ENCODE measurements at places on chromosomes 4 and X.

GRCh38 chr4:151940926-151941617 is 180.3 kb upstream of the GATB start:
- no peak for DNase-seq

- DNase-seq = no peak
These were observed 9.1 kb downstream of the SLIT2 start for GRCh38 chr4:20260821-20261220.

GRCh38 chr4:116275006-116275405 is 810.4 kb downstream of the TRAM1L1 start:
- DNase-seq = no peak

- DNase-seq = no peak
These were observed 17.1 kb upstream of the HERC3 start for GRCh38 chr4:88575186-88575585.

DNA sequence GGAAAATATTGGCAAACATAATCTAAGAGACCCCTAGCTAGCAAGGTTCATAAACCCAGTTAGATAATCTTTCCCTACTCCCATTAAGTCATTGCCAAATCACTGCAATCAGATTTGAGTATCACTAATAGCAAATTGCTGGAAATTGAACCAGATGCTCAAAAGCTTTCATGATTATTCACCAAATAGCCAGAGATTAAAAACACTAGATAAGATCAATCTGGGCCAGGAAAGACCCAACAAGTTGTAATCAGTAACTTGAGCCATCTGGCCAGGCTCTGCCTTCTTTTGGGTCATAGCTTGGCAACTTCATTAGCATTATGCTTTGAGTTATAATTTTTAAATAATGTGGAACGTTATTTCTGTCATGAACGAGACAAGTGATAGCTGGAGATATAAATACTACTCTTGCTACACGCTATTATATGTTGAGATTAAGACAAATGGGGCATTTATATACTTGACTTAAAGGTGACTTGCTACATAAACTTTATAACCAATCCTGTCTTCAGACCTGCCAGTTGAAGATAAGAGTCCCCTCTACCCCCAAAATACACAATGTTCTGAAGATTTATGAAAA is 196.6 kb upstream of the EDNRA start:
- no peak for DNase-seq

DNA sequence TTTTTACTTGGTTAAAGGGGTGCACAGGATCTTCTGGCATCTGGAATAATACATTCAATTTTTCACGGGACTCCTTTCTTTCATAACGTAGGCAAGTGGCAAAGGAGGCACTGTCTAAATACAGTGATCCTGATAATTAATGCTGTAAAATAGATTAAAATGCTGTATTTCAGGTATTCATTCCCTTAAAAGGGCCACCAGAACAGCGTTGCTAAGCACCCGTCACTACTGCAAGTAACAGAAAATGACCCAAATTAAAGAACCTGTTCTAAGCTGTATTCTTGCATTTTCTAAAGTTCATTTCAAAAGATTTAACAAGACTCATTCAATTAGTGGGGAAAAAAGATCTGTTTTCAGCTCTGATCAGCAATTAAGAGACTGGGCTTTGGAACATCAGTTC is 208.2 kb downstream of the TENM3 start:
- DNase-seq = no peak

DNA sequence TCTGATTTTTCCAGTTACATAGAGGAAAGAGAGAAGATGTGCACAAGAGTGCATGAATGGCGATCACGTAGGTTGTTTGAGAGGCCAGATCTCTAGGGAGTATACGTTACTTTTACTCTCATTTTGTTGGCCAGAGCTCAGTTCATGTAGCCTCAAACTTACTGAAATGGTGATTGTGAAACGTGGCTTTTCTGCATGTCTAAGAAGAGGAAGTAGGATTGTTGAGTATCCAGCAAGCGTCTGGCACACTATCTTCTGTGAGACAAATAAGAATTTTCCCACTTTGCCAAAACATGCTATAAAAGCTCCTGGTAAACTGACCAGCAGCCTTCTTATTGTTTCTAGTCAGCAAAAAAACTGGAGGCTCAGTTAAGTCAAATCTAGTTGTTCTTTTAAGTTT is 264.5 kb upstream of the EMCN start:
- DNase-seq = no peak

GRCh38 chr4:7823416-7823824 is 116.2 kb downstream of the AFAP1 start:
- no peak for DNase-seq

DNA sequence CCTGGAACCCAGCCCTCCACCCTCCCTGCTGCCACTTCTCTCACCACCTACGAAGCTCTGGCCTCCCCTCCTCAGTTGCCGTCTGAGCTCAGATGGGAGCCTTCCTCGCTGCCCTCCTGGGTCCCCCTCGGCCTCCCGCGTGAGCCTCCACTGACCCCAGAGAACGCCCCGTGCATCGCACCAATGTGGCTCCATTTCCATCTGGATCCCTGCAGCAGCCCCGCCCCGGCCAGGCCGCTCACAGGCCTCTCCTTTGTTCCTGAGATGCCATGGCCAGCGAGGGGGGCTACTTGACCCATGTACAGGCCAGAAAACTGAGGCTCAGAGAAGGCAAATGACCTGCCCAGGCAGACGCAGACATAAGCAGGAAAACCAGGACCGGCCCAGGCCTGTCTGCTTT is 242.4 kb upstream of the PSAPL1 start:
- DNase-seq = no peak

DNA sequence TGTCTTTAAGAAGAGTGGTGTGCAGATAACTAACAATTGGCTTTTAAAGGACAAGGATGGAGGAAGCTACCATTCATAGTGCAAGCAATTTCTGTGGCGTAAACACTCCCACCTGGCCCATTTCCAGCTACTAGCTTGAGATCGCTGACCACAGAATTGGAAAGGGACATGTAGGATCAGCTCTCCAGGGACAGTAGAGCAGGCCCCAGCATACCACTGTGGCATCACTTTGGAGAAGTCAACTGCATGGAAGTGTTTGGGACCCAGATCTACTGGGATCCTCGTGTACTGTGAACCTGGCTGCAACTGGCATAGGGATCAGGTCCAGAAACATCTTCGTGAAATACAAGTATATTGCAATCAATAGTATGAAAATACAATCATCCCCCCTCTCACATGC is 515.0 kb downstream of the INPP4B start:
- peak; percentile 12 for DNase-seq

DNA sequence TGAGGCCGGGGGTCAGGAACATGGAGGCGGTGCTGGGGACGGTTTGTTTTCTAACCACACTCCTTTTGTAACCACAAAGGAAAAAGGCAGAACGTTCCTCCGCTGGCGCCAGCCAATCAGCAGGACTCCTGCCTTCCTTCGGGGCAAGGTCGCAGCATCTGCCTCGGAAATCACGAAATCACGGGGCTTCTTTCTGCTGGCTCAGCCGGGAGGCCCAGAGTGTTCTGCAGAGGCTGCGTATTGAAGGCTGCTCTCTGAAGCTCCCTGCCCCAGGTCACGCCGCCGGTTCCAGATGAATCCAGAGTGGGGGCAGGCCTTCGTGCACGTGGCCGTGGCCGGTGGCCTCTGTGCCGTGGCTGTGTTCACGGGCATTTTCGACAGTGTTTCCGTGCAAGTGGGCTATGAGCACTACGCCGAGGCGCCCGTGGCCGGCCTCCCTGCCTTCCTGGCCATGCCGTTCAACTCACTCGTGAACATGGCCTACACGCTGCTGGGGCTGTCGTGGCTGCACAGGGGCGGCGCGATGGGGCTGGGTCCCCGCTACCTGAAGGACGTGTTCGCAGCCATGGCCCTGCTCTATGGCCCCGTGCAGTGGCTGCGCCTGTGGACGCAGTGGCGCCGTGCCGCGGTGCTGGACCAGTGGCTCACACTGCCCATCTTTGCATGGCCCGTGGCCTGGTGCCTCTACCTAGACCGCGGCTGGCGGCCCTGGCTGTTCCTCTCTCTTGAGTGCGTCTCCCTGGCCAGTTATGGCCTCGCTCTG is 9.4 kb downstream of the TMEM187 start:
- DNase-seq = no peak

GRCh38 chr4:20418861-20419451 is 167.3 kb downstream of the SLIT2 start:
- DNase-seq = peak; percentile 11

GRCh38 chr4:180564026-180564425 is 1679.2 kb upstream of the TENM3 start:
- no peak for DNase-seq

GRCh38 chr4:121514443-121514842 is 133.6 kb upstream of the QRFPR start:
- DNase-seq = no peak

GRCh38 chrX:112066813-112067212 is 15.8 kb downstream of the TRPC5 start:
- no peak for DNase-seq

DNA sequence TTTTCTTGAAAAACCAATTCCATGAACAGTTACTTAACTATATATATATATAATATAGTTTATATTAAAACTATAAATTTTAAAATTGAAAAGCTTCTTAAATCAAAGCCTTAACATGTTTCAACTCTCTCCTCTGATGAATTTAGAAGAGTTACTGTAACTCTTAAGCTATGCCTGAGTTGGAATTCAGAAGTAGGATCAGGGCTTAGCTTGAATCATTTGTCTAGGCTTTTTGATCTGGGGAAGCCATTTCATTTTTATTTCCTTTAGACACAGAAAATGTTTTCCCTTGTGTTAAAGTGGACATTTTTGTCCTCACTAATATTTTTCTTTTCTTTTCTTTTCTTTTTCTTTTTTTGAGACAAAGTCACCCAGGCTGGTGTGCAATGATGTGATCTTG is 40.4 kb upstream of the PDLIM5 start:
- DNase-seq = no peak

- DNase-seq = no peak
These were observed 4.7 kb downstream of the SLC25A6 start for GRCh38 chrX:1387141-1387776.

GRCh38 chrX:154602226-154602625 is 16.9 kb downstream of the CTAG1B start:
- no peak for DNase-seq

- no peak for DNase-seq
These were observed 2664.4 kb downstream of the ARAP2 start for GRCh38 chr4:33579951-33580350.

DNA sequence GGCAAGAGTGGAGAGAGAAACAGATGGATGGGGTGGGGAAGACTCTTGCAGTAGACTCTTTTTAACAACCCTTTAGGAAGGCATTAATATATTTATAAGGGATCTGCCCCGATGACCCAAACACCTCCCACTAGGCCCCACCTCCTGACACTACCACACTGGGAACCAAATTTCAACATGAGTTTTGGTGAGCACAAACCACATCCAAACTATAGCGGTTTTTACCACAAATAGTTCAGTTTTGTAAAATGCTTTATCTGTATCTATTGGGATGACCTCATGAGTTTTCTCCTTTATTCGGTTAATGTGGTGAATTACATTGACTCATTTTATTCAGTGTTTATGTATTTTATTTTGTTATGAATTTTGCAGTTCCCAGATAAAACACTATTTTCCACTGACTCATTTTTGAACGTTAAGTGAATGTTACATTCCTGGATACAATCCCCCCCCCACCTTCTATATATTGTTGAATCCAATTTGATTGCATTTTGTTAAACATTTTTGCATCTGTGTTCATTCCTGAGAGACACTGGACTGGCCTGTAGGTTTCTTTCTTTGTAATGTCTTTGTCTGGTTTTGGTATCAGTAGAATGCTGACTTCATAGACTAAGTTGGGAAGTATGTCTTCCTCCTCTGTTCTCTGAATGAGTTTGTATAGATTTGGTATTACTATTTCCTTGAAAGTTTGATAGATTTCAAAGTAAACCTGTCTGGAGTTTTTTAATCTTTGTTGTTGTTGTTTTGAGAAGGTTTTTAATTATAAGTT is 13.9 kb upstream of the CPLX1 start:
- no peak for DNase-seq

DNA sequence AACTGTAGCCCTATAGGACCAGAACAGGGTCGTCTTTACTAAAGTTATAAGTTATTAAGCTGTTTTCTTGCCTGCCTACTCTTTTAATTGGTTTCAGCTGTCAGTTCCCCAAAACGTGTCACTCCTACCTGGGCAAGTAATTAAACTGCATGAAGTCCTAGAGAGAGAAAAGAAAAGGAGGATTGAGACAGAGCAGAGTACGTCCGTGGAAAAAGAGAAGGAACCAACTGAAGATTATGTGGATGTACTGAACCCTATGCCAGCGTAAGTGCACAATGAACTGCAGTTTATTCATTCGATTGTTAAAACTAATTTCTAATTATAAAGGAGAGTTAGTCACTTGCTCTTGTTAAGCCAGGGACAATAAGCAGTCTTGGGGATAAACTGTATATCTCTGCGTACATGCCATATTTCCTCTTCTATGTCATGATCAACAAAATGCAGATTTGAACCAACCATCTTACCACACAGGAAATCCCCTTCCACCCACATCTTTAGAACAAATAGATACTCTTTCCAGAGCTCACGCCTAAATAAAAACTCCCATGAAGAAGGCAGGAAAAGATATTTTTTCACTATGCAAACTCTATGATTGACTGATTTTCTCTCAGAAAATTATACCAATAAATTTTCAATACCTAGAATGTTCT is 22.8 kb downstream of the STAP1 start:
- DNase-seq = no peak

DNA sequence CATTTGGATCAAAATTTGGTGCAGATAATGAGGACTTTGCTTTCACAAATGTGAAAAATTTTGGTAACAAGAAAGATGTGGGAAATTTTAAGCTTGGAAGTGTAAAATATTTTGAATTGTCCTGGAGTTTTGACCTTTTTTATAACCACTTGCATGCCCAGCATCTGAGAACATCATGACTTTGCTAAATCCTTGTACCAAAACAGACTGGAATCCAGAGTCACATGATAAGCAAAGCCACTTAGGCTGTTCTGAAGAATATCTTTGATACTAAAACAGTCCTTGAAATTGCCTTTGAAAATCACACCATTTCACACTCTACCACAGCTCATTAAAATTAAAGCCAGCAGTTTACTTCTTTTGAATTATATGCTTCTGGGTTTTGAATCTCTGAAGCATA is 2.5 kb upstream of the PPM1K start:
- DNase-seq = no peak

- no peak for DNase-seq
These were observed 92.6 kb upstream of the TRPC3 start for GRCh38 chr4:122044501-122044900.

DNA sequence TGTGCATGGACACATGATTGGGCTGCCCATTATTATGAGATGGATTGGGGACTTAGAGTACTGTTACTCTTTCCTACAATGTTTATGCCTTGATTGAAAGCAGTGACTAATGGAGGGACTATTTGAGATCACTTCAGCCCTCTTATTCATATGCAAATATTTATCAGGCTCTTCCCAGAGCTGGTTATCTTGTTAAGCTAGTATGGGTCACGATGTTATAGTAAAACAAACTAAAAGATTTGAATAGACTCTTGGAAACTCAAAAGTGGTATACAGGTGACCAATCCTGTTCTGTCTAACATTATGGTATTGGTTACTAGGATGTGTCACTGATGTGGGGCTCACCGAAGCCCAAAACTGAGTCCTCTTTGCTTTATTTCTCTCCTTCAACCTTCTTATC is 306.2 kb upstream of the CASK start:
- no peak for DNase-seq

- DNase-seq = no peak
These were observed 10.2 kb downstream of the PDGFC start for GRCh38 chr4:156961196-156962057.

Data from hepatic stellate cell (primary cell).